Activated naive CD4-positive, alpha-beta T cell (primary cell): ENCODE measurements at places on chromosomes 11 and 22.

GRCh38 chr22:30782613-30783012 is 87.9 kb downstream of the OSBP2 start:
- DNase-seq: no peak

DNA sequence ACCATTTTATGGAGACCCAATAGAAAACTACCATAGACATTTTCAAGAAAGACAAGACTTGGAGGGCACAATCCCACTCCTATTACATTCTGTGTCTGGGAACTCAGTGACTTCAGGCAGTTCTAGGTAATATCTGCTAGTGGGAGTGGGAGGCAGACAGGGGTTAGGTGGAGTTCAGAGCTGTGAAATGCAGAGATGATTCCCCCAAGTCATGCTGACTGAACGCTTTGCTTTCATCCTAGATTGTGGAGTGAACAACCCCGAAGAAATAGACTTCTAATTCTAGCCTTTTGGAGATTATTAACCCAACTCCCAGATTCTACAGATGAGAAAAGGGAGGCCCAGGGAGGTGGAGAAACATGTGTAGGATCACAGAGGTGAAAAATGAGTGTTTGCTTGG is 437.8 kb upstream of the CADM1 start:
- DNase-seq: no peak

DNA sequence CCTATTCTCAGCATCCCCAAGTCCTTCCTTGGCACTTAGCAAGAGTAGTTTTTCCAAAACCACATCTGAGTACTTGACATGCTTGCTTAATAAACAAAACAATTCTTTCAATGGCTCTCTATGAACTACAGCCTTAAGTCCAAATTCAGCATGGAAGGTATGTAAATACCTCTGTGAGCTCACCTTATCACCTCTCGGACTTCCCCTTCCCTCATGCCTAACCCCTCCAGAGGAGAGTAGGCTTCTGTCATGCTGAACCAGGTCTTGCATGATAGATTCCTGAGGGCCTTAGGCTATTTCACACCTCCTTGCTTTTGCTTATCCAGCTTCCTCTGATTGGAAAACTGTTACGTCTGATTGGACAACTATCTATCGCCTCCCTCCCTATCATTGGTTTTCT is 312.9 kb upstream of the CCDC90B start:
- no peak for DNase-seq

- DNase-seq: no peak
These were observed 155.3 kb upstream of the RASSF10 start for GRCh38 chr11:12853652-12854296.

GRCh38 chr11:70204466-70204799 is 1.3 kb downstream of the FADD start:
- DNase-seq: no peak

DNA sequence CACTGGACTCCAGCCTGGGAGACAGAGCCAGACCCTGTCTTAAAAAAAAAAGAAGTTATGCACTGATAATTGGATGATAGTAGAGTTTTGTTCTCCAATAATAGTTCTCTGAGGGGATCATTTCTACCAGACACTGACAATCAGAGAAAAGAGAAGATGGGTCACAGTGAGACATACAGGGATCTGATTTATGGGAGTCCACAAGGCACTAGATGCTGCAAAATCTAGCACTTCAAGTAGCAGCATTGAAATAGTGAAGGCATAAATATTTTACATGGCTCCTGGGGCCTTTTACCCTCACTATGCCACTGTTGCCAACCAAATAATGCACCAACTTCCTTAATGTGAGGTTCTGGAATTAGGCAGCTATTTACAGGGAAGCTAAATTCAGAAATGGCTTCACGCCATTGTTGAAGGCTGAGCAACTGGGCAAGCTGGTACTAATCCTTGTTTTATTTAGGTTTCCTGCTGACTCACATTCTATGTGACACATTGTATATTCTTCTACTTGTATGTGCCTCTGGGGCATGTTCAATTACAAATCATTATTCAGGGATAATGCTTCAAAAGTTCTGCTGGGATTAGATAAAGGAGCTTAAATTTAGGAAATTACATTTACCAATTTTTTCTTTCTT is 38.2 kb upstream of the ABTB2 start:
- DNase-seq: no peak

- no peak for DNase-seq
These were observed 11.6 kb upstream of the ALKBH3 start for GRCh38 chr11:43868852-43869567.

- DNase-seq: no peak
These were observed 12.0 kb upstream of the TMPRSS13 start for GRCh38 chr11:117941163-117941707.

GRCh38 chr11:12259956-12260355 is 117.4 kb upstream of the PARVA start:
- no peak for DNase-seq

- DNase-seq: no peak
These were observed 2.3 kb downstream of the ASCL2 start for GRCh38 chr11:2267851-2268728.

- DNase-seq: no peak
These were observed 940 bp upstream of the C11orf91 start for GRCh38 chr11:33701302-33702230.
